ENCODE measurements at places on chromosomes 11 and 22.
A peak's percentile ranks its signal among the peaks of the same experiment; 100 is the strongest.

GRCh38 chr11:111798279-111798678 lies 32.1 kb upstream of the PPP2R1B start:
- no peak for DNase-seq

GRCh38 chr22:29641700-29642330 lies 38.4 kb downstream of the NF2 start:
- DNase-seq = no peak

GRCh38 chr11:535519-536454 lies at the start of gene HRAS:
Gene HRAS (minus strand): TSS chr11:535576.
- DNase-seq = peak; percentile 83

GRCh38 chr22:40898850-40899357 lies 37.0 kb upstream of the DNAJB7 start:
- DNase-seq = no peak

GRCh38 chr11:131503017-131503416 lies 132.6 kb downstream of the NTM start:
- DNase-seq = no peak

DNA sequence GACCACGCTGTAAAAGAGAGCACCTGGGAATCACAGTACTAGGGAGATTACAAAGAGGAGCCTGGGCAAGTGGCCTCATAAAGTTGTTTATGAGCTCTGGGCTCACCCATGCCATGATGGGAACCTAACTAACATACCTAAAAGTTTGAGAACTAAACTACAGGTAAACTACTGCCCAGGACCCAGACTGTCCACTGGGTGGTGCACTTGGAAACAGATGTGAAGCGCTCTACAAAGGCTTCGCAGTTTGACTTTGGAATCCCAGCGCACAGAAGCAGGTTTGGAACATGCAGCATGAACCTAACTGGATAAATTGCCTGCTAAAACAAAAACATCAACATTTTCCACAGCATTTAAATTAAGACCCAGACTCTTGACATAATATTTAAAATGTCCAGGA lies 418.6 kb downstream of the FAM181B start:
- DNase-seq = no peak

DNA sequence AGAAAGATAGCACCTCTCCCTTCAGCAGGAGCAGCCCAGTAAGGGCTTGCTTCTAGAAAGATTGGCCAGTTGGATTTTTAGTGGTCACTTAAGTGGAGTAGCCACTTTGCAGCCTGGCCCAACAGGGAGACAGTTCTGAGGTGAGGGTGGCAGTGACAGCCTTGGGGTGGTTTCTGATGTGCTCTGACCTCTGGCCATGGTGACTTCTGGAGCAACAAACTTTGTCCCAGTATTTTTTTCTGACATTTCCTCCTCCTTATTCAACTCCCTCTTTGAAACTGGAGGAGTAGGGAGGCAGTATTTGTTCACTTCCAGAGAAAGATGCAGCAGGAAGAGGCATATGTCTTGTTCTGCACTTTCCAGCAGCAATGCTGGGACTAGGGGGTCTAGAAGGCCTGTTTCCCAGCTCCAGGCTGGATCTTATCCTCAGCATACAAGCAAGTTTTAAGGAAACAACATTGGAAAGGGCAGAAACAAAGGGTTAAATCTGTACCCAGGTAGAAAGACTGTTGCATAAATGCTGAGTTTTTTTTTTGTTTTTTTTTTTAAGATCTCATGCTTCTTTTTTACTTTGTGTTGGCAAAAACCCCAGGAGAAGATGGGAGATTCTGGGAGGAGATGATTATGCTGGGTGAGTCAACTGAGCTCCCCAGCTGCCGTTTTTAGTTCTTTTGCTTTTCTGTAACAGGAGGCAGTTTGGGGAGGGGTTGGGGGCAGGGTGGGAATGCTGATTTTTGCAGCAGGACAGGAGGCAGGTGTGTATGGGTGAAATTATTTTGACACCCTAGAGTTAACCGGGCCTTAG lies 37.2 kb downstream of the RCOR2 start:
- no peak for DNase-seq

- no peak for DNase-seq
Observed at GRCh38 chr11:47856186-47856585, 8.0 kb upstream of the NUP160 start.

DNA sequence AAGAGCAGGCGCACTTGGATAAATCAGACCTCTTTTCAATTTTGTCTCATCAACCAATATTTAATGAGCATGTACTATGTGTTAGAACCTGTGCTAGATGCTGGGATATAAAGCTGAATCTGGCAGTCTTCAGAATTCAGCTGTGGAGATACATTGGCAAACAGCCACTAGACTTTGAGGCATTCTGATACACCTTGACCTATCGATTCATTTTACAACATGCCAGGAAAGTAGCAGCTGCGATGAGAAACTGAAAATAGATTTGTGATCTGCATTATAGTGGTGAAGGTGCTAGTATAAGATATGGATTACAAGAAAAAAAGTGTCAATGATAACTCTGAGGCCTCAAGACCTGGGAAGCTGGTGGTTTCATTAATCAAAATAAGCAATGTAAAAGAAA lies 1338.1 kb upstream of the TENM4 start:
- no peak for DNase-seq

DNA sequence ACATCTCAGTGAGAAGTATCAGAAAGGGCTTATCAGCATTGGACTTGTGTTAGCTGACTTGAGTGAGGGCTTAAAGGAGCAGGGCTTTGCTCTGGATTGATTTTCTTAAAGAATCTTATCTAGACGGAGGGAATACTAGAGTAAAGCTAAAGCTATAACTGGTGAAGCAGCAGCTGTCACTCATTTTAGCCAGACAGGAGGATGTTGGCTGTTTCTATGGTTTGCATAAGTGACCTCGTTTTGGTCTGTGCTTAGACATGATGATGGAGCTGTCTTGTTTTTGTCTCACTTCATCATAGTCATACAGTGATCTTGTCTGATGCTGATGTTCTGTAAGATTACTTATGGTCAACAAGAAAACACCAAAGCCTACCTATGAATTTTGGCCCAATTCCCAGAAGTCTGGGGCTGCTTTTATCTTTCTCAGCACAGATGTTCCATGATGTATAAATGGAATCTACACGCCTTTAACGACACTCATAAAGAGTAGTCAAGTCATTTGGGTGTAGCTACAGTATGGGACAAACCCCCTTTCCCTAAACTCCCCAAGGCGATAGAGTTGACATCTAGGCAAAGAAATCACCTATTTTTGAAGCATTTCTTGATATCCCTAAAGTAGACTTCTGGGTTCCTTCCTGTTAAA lies 77.5 kb upstream of the UCP3 start:
- DNase-seq = no peak

- no peak for DNase-seq
Observed at GRCh38 chr11:35359321-35360054, 59.9 kb downstream of the SLC1A2 start.

- DNase-seq = no peak
Observed at GRCh38 chr11:94938095-94939055, 35.0 kb downstream of the CWC15 start.

DNA sequence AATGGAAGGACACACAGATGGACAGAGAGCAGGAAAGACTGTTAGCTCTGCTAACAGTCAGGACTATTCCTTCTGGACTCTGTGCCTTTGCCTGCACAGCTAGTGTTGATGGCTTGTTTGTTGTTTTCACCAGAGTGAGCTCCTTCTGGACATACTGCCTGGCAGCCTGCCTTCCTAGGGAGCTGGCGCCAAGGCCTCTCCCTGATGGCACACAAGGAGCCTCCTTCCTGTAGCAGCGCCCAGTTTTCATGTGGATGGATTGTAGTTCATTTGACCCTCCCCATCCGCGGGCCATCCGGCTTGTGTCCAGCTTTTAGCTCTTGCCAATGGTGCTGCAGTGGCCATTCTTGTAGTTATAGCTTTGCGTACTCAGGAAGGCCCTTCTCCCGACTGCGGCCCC lies 16.6 kb upstream of the BCR start:
- no peak for DNase-seq

GRCh38 chr22:27719036-27719347 lies 82.6 kb downstream of the MN1 start:
- no peak for DNase-seq

- DNase-seq = no peak
Observed at GRCh38 chr11:77082838-77083565, 16.2 kb downstream of the CAPN5 start.

DNA sequence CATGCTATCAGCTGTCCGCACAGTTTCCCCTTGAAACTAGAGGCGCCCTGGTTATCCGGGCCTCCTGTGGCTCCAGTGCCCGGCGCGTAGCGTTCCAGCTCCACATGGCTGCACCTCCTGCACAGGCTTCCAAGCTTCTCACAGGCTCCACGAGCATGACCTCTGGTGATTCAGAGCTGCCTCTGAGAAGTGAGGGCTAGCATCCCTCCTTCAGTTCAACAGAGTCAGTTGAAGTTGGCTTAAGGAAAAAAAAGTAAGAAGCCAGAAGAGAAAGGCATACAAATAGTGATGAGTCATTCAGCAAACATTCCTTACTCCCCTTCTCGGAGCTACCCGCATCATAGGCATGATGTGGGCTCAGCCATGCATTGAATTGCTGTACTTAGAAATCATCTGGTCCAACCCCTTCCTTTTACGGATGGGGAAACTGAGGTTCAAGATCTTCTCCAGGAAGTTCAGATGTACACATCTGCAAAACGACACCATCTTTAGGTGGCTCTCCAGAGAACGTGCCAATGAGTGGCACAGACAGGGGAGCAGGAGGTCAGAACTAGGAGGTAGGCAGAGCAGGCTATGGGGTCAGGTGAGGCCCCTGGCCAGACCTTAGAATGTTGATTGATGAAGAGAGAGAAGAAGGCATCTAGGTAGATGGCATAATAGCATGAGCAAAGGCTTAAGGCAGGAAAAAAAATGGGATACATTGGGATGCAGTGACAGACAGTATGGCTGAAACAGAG lies 216.3 kb upstream of the TBCEL start:
- no peak for DNase-seq

DNA sequence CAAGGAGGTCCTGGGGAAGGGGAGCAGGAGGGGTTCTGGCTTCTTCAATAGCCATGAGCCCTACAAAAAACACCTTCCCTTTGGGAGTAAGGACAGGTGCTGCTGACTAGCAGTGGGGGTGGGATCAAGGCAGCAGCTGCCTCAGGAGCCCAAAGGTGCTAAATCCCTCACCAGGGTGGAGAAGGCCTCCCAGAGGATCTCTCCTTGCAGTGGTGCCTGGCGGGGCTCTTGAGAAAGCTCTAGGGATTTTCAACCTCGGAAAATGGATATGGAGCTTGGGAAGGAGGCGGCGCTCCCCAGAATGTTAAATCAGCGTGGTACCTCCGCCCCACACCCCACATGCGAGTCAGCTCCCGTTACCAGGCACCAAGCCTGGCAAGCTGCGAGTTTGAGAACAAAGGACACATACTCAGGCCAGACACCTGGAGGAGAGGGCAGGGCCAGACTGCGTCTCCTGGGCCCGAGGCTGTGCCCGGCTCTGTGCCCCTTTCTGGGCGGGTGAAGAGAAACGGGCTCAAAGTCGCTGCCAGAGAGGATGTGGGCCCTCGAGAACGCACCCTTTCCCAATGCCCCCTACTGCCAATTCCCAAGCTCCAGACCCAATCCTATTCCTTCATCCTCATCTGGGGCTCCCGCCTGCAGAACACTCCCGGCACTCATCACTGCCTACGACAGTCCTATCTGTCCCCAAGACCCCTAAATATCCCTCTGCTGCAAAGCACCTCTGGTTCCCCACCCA lies 139.0 kb downstream of the BRD1 start:
- DNase-seq = no peak

DNA sequence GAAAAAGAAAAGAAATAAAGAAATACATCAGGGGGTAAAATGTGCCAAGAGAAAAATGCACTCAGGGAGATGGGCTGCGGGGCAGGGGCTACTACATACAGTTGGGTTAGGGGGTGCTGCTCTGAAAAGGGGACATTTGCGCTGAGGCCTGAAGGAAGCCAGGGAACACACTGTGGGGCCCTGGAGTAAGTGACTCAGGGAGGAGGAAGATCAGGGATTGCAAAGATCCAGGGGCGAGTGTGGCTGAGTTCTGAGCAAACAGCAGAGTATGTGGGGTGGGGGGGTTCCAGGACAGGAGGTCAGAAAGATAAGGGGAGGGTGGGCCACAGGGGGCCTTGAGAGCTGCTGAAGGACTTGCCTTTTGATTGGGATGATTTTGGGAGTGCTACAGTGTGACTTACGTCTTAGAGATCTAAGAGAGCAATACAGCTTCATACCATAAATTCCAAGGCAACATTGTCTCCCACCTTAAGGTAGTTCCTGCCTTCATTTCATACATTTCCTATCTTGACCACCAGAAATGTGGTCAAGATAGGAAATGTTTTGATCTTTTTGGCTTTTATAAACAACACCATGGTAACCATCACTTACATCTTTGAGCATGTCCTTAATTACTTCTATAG lies 5.8 kb downstream of the A4GALT start:
- no peak for DNase-seq

DNA sequence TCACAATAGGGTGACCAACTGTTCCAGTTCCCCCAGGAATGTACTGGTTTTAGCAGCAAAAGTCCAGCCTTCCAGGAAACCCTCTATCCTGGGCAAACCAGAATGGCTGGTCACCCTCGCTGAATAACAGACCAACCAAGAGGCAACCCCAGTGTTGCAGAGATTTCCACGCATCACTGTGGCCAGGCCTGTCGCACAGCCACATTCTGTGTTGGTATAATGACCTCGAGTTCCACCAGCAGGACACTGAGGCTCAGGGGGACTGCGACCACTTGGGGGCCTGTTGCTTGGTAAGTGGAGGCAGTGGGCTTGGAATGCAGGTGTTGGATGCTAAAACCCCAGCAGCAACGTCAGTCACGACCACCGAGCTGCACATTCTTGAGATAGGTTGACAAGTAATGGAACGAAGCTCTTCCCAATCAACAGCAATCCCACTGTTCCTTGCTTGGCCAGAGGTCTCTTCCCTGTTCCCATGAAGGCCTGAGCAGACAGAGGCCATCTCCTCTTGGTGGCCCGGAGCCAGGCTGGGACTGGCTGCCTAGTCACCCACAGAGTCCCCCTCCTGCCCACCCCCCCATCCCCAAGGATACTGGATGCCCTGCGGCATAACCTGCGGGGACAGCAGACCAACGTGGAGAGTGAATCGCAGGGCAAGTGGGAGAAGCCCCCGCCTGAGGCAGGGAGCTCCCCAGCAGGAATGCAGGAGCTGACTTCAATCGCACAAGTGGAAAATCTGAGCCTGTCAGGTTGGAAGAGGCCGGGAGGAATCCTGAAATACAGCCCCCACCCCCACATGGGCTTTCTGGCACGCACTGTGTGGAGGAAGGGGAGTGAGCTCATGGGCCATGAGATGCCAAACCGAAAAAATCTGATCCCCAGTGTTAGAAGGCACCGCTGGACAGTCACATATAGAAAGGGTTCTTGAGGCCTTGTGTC lies 43.4 kb upstream of the MN1 start:
- no peak for DNase-seq
